ENCODE measurements at places on chromosomes 3 and 15.

DNA sequence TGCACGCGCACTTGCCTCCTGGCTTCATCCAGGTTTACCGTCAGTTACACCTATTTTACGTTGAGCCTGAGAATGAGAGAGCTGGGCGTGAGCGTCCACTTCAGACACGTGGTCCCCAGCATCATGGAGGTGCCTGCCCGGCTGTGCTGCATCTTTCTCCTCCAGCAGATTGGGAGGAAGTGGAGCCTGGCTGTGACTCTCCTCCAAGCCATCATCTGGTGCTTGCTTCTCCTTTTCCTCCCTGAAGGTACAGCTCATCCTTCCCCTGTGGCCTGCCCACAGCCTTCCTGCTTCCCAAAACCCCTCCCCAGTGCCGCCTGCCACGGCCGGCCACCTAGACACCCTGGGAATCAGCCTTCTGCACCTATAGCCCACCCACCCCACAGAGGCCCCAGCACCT lies 31.6 kb downstream of the SLC22A14 start:
- DNase-seq: no peak

GRCh38 chr3:30181581-30181980 lies 424.8 kb upstream of the TGFBR2 start:
- DNase-seq: no peak

DNA sequence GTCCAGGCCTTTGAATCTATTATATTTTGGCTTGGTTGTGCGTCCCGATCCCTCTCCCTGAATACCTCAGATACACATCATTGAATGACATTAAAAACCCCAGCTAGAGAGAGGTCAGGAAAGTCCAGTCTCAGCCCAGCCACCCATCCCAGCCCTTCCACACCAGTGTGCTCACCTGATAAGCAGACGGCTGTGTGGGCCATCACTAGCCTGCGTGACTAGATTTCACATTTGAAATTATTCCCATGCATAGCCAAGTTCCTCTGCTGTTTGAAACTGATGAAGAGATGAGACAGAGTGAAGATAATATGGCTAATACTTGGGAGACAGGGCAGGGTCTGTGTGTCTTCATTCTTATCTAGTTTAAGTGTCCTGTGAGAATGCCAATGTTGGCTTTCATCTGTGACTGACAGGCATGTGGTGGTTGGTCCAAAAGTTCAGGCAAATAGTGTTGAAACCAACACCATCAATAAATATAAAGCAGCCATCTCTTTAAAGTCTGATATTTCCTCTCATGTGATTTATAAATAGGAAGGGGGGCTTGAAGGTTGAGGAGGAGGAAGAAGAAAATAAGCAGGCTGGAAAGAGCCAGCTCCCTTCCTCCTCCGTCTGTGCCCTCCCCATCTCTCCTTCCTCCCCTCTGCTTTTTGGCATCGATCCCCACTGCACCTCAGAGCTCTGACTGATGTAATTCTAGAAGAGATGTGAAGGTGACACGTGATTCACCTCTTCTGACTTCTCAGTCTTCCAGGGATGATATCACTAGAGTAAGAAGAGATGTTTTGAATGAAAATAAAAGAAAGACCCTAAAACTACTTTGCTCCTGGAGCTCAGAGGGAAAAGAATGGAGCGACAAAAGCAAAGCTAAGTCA lies 5.1 kb downstream of the FAM43A start:
- no peak for DNase-seq

GRCh38 chr3:19881036-19881435 lies 53.0 kb downstream of the EFHB start:
- no peak for DNase-seq

- DNase-seq: no peak
Observed at GRCh38 chr3:137852391-137852830, 88.3 kb downstream of the SOX14 start.

DNA sequence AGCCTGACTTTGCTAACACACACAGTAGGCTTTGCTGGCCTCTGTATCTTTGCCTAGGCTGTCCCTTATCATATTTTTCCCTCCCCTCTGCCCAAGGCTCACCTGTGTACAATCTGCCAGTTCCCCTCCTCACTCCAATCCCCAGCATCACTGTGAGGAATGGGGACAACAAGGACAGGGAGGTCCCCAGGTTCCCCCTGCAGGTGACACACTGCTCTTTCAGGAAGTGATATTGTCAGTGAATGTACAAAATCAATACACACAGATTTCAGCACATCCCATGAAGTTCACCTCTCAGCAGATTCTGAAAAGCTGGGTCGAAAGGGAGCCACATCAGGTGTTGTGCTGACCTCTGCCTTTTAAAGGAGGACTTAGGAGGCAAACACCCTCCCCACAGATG lies 177.5 kb downstream of the RAB11A start:
- DNase-seq: no peak

GRCh38 chr3:33718595-33718907 lies 497 bp upstream of the CLASP2 start:
- no peak for DNase-seq

- no peak for DNase-seq
Observed at GRCh38 chr3:100403362-100404249, 2.3 kb downstream of the LNP1 start.

- DNase-seq: no peak
Observed at GRCh38 chr3:115322901-115323300, 175.8 kb upstream of the ZBTB20 start.

GRCh38 chr3:99410789-99411311 lies 227.5 kb upstream of the COL8A1 start:
- DNase-seq: peak; percentile 96

DNA sequence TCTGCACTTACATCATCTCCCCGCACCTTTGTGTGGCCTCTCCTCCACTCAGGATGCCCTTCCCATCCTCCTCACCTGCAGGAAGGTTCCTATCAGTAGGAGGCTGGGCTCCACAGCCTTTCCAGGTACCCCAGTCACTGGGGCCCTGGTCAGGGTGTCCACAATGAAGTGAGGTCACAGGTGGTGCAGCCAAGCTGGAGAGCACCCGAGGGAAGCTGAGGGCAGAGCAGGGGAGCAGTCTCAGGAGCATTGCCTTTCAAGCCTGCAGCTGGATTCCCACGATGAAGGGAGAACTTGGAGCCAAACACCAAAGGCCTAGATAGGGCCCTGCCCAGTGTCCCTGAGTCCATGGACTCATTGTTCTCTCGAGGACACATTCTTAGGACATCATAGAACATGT lies 23.6 kb downstream of the MGLL start:
- no peak for DNase-seq

DNA sequence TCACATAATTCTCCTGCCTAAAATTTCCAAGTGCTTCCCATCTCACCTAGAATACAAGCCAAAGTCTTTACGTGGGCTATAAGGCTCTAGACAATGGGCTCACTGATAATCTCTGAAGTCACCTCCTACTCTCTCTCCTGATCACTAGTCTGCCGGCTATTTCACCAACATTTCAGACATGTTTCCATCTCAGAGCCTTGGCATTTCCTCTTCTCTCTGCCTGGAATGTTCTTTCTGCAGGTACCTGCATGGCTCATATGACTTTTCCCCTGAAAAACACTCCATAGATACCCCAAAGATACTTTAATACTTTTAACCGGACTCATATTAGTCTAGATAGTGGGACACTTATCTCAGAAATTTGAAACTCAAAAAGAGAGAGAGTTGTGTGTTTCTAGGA lies 32.7 kb downstream of the CD200 start:
- no peak for DNase-seq

GRCh38 chr15:64522226-64522823 lies 61.9 kb downstream of the ZNF609 start:
- DNase-seq: no peak

DNA sequence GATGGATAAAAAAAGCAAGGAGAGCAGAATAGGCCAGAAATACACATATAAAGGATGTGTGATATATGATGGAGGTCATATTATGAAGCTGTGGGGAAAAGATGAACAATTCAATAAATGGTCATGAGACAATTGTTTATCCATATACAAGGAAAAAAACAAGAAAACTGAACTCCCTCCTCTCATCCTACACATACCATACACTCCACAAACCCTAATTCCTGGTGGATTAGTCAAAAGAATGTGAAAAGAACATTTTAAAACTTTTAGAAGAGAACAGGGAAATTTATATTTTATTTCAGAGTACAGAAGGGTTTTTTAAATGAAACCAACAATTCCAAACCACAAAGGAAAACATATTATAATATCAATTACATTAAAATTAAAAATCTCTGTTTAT lies 34.5 kb upstream of the NR2E3 start:
- DNase-seq: no peak

DNA sequence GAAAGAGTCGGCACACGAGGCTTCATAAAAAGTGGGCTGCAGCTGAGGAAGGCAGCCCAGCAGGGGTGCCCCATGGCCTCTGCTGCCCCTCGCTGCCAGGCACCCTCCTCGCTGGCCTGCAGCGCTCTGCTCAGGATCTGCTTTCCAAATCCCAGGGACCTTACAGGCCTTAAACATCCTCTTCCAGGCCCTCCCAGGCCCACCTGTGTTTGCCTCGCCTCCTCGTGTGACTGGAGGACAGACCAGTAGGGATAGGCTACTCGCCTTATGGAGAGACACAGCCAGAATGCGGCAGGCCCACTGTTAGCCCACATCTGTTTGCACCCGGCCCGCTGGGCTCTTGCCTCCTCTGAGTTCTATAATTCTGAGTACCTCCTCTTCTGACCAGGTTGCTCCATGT lies 124.5 kb upstream of the PLXNA1 start:
- no peak for DNase-seq

DNA sequence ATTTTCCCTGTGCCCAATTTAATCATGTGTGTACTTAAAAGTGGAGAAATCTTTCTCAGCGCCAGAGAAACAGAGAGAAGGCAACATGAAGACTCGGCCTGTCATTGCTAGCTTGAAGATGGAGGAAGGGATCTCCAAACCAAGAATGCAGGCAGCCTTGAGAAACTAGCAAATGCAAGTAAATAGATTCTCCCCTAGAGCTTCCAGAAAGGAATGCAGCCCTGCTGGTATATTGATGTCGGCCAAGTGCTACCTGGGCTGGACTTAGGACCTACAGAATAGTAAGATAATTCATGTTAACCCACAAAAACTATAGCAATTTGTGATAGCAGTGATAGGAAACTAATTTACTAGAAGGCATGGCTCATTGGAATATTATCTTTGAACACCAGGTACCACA lies 150.9 kb upstream of the ABI3BP start:
- DNase-seq: no peak

GRCh38 chr3:94961423-94962100 lies 898.7 kb downstream of the NSUN3 start:
- no peak for DNase-seq

DNA sequence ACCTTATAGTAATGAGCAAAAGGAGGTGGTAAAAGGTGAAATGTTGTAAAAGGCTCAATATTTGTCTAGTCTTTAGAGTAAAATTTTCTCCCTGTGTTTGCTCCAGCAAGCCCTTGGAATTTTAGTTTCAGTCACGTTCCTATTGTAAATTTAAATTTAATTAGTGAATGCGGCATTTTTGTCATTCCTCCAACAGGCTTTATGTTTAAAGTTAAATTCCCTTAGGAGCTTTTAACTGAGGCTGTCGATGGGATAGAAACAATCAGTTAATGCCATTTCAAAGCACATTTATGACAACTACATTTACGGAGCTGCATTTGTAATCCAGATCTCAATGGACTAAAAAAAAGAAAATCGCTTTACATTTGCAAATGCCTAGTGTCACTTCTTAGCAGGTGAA lies 868 bp upstream of the GADL1 start:
- no peak for DNase-seq

DNA sequence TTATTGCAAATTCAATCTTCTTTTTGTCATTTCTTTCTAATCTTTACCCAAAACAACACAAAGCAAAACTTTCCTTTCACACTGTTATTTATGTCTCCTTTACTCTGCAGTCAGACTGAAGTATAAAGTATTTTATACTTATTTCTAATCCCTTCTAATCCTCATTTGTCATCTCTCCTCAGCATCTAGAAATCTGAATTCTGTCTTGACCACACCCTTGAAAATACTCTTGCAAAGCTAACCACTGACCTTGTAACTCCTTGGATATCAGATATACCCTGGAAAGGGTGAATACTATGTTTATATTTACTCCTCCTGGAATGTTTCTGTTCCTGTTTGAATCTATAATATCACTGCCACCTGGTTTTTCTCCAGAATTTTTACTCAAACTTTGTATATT lies 481.1 kb downstream of the ZNF385D start:
- no peak for DNase-seq

- no peak for DNase-seq
Observed at GRCh38 chr15:98803228-98804056, 155.1 kb downstream of the IGF1R start.

- DNase-seq: no peak
Observed at GRCh38 chr3:168624892-168625448, 529.2 kb upstream of the GOLIM4 start.

DNA sequence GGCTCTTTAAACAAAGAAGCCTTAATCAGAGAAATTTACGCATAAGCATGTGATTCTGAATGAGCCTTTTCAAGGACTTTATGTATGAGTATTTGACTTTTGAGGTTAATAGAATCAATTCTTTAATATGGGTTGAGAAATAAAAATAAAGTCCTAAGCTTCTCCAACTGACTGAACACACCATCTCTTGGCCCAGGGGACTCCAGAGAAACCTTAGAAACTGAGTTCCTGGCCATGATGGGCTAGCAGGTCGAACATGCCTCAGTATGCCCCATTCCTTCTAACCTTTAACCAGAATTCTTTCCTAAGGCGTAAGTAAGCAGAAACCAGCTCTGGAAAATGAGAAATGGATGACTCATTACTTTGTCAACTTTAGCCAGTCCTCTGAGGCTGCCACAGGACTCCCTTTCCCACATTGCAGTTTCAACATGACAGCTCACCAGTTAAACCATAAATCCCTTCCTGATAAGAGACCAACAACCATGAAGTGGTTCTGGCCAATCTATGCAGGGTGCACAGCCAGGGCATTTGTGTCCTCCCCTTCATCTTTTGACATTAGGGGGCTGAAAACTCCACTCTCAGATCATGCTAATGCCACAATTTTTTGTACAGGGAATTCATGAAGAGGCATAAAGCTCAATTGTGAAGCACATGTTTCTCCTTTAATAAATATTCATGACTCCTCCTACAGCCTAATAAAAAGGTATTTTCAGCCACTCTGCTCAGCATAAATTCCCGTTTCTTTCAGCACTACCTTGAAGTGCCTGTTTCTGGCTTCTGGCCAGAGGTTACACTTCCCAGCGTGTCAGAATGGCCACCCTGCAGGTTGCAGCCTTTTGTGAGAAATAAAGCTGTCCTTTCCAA lies 33.3 kb downstream of the TM4SF18 start:
- peak; percentile 85 for DNase-seq

GRCh38 chr15:69576948-69577351 lies 124.3 kb downstream of the RPLP1 start:
- DNase-seq: no peak

DNA sequence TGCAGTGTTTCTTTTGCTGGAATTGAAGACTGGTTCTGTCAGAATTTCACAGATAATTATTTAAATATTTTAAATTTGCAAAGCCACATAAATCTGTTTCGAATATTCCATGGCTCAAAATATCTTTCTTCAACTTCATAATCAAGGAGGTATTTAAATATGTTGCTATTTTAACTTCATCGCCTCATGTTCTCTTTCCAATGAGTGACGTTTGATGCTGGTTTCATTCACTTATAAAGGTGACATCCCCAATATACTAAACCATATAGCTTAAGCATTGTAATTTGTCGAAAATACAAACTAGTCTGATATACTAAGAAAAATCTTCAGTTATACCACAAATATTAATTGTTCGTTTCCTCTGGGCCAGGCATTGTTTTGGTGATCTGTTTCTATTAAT lies 22.5 kb downstream of the MBNL1 start:
- DNase-seq: no peak

Measured in GM04504 (cell line).